ENCODE measurements at places on chromosomes 5 and 9.

DNA sequence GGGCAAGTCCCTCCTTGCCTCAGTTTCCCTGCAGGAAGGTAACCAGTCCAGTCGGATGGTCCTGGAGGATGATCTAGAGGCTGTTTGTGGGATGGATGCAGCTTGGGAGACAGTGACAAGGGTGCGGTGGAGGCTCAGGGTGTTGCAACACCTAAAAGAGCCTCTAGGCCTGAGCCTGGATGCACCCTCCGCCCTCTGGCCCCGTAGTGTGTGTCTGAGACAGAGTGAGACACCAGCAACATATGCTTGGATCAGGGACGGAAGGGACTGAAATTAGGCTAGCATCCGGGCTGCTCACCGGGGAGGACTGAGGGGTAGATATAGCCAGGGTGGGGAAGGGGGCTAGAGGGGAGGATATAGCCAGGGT lies 1.1 kb downstream of the CRAT start:
- DNase-seq = no peak

- no peak for DNase-seq
Observed at GRCh38 chr9:135883410-135884089, 23.8 kb downstream of the CAMSAP1 start.

DNA sequence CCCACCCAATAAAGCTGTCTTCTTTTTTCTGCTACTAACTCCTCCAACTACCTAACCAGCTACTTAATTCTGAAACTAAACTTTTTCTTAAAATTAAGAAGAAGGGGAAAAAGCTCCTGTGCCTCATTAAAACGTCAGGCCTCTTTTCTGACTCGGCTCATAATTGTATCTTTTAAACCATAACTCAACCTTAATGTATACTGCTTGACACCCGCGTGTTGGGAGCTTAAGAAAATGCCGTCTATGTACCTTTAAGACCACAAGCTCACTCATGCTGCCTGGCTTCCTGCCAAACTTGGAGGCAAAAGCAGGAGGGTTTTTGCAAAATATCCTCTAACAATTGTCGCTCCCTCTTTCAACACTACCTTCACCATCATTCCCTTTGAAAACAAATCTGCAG lies 5.0 kb downstream of the EBF1 start:
- DNase-seq = no peak

DNA sequence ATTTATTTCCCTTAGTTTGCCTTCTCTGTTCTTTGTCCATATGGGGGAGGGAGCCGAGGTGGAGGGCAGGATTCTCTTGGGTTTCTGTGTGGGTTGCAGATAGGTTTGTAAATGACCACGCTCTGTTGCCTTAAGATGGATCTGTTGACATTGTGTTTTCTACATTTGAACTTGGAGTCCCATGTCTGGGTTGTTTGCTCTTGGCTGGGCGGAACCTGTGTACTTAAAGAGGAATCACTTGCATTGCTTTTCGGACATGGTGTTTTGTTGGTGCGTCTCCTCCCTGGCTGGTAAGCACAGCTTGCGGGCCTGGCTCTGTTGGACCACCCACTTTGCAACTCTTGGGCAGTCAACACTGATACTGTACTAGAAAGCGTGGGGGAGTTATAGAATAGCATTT lies 45.9 kb downstream of the EHMT1 start:
- no peak for DNase-seq

GRCh38 chr5:120447706-120448239 lies 16.3 kb upstream of the PRR16 start:
- DNase-seq = no peak

DNA sequence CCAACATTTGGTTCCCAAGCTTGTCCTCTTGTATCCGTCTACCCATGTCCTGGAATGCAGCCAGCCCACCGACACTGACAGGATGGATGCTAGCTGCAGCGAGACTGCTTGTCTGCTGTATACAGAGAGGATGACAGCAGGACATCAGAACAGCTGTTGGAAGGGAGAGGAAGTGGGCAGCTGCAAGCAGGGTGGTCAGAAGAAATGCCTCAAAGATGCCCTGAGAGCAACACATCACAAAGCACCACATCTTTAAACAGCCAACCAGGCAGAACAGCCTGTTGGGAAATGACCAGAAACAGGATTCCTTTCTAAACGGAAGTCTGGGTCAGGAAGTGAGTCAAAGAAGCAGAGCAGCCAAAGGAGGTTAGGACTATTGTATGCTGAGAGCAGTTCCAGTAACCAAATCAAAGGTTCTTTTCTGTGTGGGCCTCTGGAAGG lies 219.1 kb downstream of the NDUFS4 start:
- no peak for DNase-seq

DNA sequence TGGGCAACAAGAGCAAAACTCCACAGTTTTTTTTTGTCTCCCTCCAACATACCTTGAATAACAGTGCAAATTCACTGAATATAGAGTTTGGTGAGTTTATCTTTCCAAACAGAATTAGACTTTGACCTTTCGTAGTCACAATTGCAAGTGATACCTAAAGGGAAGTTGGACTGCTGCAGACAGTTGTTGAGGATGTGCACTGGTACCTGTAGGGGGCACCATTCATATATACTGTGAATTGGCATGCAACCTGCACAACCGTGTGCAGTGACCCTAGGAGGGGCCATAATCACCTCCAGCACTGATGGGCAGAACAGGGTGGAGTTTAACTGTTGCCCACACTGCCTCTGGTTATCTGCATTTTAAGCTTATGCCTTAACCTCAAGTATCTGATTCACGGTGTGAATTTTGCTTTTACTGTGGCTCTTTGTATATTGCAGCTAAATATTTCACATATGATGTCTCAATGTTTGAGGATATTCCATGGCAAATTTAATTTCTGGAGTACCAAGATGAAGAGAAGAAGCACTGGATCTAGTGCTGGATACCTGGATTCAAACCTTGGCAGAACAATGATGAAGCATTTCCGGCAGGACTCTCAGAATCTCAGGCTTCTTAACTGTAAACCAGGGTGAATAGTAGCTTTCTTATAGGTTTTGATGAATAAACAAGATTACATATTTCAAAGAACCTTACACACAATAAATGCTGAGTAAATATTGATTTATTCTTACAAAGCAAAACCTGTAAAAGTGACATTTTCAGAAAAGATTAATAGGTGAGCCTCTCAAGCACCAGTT lies 144.3 kb downstream of the ACTBL2 start:
- DNase-seq = no peak

GRCh38 chr5:1276930-1277329 lies 17.9 kb downstream of the TERT start:
- DNase-seq = no peak

DNA sequence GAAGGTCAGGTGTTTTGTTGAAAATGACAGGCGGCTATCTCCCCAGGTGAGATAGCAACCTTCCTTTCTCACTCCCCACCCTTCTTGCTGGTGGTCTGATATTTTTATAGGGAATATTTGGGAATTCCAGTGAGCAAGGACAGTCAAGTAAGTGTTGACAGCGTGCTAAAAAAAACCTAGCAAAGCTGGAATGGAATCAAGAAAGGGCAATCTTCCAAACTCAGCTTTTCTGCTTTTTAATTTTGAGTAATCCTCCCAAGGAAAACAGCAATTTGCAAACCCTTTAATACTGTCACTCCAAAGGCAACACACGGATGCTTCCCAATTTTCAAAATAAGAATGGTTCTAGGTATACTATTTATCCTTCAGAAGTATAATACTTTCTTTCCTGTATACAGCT lies 143.7 kb upstream of the PCA3 start:
- no peak for DNase-seq

DNA sequence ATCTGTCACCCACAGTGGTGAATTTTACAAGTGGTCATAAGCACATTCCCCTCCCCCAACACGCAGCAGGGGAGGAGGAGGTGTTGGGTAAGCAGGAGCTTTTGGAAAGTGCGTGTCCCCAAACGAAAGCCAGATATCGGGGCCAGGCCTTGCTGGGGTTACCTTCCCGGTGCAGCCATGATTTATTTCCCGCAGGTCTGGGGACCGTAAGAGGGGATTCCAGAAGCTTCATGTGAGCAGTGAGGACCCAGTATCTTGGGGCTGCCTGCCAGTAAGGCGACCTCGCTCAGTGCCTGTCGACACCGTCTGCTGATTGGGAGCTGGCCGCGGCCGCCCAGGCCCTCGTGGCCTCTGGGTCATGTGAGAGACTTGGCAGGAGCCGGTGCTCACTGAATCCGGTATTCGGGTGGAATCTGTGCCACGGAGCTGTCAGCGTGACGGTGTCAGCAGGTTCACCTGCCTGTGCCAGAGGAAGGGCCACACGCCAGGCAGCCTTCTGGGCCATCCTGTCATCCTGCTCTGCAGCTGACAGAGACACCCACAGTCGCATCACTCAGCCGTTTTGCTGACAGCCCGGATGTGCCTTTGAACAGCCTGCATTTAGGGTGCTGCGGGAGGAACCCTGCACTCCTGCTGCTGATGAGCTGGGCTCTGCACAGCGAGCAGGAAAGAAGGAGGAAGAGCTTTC lies 37.3 kb downstream of the SEC61B start:
- no peak for DNase-seq

DNA sequence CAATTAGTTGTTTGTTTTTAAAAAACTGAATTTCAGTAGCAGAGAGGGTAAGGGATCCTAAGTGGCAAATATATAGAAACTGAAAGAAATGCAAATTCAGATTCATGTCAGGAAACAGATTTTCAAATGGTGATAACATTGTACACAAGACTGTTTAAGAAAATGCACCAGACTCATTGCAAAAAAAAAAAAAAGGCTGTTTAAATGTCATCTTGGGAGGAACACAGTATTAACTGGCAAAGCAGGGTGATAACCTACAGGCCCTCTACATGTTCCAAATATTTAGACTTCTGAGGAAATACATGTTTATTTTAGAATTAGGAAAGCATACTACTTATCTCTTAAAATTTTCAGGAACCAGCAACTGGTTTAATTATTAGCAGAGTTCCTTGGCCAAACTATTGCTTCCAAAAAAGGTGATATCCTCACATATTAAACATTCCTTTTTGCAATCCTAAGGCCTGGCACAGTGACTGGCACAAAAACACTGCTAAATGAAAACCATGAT lies 114.5 kb downstream of the TSSK1B start:
- no peak for DNase-seq

DNA sequence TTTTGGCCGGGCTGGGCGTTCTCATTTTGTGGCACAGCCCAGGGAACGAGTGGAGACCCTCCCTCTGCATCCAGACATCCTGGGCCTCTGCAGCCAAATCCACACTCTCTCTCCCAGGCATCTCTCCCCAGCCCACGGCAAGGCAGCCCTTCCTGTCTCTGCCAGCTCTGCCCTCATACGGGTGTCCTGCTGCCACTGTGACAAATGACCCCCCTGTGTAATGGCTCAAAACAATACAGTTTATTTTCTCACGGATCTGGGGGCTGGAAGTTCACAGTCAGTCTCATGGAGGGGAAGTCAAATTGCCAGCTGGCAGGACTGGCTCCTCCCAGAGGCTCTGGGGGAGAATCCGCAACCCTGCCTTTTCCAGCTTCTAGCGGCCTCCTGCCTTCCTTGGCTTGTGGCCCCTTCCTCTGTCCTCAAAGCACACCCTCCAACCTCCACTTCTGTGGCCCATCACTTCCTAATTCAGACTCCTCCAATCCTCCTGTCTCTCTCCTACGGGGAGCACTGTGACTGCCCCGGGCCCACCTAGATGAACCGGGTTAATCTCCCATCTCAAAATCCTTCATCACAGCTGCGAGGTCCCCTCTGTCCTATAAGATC lies 70.2 kb upstream of the COL5A1 start:
- no peak for DNase-seq

GRCh38 chr5:174837919-174838902 lies 113.8 kb downstream of the MSX2 start:
- no peak for DNase-seq

DNA sequence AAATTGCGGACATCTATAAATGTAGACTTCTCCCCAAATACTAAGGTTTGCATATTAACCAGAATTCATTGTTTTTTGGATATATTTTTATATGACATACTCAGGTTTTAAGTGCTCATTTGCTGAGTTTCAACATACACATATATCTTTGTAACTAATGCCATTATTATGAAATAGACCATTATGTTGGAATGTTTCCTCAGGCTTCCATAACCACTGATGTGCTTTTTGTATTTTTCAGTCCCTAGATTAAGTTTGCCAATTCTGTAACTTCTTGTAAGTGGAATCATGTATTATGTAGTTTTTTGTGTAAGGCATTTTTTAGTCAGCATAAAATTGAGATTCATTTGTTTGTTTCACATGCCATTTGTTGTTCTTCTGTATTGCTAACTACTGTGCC lies 32.1 kb downstream of the HSPA4 start:
- no peak for DNase-seq

- DNase-seq = no peak
Observed at GRCh38 chr9:116282597-116282996, 129.0 kb downstream of the PAPPA start.

GRCh38 chr5:177456976-177457851 lies 10.6 kb downstream of the PRR7 start:
- DNase-seq = no peak

DNA sequence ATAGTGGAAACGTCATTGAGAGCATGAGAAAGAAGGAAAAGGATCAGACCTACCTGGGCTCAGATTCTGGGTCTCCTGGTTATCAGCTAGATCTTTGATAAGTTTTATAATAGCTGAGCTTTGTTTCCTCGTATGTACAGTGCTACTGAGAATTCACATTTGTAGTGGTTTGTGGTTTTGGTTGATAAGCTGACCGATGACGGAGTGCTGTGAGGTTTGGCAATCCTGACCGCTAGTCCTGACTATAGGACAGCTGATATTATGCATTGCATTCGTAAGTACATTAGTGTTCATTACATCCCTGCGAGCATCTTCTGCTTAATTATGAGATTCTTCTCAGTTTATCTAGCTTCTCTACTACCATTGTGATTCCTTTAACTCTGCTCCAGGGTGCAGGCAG lies 190.7 kb upstream of the SLC27A6 start:
- DNase-seq = no peak

DNA sequence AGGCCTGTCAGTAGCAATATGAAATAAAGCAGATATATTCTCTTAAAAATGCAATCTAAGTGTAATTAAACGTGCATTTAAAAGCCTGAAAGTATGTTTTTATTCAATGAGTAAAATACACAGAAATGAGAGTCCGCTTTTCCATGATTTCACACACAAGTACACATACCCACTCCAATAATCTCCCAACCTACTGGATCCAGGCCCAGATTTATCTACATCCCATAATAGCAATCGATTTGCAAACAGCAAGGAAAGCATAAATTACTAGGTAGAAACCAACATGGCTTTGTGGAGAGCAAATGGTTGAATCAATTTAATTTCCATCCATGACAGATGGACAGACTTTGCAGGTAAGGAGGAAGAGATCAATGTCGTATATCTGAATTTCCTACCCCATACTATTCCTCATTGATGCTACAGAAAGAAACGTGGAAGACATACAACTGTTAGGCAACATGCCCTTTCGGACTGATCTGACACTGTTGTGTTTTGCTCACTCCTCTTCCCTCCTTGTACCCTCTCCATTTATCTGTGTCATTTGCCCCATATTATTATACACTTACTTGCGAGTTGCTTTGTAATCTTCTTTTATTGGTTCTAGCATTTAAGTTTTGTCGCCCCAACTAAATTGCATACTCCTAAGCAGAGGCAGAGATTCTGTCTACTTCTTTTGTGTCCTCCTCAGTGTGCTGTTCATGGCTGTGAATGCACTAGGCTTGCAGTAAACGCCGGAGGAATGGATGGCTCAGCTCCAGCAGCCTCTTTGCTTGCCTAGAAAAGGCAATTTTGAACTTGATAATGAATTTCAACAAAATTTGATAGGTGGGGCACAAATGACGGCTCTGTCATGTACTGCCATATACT lies 133.6 kb downstream of the NFIB start:
- DNase-seq = no peak

- DNase-seq = no peak
Observed at GRCh38 chr5:16192311-16192710, 12.7 kb upstream of the MARCHF11 start.
